ENCODE measurements at places on chromosomes 2 and 18.

DNA sequence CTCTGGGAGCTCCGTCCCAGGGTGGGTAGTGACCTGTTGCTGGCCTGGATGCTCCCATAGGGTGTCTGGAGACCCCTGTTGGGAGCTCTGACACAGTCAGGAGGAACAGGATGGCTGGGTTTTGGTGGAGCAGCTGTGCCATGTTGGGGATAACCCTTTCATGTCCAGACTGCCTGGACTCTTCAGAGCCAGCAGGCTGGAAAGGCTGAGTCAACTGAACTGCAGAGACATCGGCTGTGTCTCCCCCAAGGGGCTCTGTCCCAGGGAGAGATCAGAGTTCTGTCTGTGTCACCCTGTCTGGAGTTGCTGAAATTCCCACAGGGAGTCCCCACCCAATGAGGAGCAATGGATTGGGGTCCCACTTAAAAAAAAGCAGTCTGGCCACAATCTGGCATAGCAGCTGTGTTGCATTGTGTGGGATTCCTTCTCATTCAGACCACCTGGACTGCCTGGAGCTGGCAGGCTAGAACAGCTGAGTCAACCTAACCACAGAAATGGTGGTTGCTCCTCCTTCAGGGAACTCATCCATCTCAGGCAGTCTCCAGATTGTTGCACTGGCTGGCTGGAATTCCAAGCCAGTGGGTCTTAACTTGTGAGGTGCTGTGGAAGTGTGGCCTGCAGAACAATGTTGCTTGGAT, 37.2 kb downstream of the AGPS start:
- DNase-seq: no peak

DNA sequence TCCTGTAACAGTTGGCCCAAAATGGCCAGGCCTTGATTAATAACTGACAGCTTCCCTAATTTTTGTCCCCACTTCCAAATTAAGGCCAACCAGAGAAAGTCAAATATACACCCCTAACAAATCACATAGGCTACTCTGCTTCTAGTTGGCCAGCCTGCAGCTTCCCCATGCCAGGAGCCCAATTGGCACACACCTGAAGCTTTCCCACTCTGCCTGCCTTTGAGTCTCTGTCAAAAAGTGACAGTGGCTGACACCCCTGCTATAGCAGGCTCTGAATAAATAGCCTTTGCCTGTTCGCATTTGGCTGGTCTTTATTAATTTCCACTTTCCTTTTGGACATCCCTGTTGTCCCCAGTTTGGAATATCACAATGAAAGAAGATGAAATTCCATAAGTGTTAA, 256.6 kb upstream of the NCKAP5 start:
- DNase-seq: no peak

GRCh38 chr2:117963446-117963845, 50.4 kb downstream of the CCDC93 start:
- DNase-seq: no peak

DNA sequence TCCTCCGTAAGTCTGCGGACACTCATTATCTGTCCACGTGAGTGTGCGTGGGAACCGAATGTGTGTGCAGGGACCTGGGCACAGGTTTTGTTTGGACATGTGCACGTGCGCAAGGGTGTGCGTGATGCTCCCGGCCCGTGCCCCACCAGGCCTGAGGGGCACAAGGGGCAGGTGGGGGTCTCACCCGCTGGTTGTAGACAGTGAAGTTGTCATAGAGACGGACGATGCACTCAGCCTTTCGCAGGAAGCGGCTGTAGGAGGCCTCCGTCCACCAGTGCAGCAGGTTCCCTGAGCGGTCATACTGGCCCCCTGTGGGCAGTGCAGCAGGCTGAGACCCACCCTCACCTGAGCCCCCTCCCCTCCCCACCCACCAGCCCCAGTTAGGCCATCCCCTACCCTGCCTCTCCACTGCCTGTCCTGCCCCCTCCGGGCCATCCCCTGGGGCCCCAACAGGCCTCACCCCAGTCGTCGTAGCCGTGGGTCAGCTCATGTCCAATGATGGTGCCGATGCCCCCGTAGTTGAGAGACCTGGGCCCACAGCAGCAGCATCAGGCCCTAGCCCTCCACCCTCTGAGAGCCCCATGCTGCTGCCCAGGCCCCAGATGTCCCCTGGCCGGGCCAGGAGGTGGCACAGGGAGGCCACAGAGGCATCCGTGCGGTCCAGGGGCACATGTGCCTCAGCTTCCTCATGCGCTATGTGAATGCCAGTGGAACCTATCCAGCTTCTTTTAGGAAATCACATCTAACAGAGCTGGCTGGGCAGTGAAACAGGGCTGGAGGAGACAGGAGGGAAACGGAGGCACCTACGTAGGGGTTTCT, 6.1 kb downstream of the ECEL1 start:
- DNase-seq: no peak

GRCh38 chr18:55869556-55870501, 281.8 kb upstream of the TCF4 start:
- DNase-seq: no peak

GRCh38 chr2:213787869-213788268, 503.6 kb downstream of the SPAG16 start:
- no peak for DNase-seq

DNA sequence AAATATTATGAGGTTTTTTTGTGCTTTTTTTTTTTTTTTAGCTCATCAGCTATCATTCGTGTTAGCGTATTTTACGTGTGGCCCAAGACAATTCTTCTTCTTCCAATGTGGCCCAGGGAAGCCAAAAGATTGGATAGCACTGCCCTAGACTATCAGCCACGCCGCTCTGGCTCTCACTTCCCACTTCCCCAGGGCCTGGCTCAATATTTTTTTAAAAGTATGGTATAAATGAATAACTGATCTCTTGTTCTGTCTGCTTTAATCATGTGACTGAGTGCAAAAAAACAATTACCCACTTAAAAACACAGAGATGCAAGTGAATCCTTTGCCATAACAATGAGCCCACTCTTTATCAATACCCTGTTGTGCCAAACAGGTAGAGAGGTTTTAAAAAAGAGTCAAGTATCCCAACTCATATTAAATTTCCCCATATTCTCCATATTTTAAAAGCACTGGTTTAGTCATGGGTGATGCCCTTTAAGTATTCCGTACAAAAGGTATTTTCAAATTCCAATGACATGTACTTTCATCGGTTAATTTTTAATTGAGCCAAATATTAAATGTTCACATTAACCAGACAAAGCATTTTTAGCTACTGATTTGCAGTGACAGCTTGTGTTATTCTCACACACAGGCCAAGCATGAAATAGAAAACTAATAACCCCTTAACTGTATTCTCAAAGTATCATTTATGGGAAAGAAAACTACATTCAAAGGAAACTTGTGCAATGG, 12.6 kb downstream of the BCL2 start:
- DNase-seq: no peak

DNA sequence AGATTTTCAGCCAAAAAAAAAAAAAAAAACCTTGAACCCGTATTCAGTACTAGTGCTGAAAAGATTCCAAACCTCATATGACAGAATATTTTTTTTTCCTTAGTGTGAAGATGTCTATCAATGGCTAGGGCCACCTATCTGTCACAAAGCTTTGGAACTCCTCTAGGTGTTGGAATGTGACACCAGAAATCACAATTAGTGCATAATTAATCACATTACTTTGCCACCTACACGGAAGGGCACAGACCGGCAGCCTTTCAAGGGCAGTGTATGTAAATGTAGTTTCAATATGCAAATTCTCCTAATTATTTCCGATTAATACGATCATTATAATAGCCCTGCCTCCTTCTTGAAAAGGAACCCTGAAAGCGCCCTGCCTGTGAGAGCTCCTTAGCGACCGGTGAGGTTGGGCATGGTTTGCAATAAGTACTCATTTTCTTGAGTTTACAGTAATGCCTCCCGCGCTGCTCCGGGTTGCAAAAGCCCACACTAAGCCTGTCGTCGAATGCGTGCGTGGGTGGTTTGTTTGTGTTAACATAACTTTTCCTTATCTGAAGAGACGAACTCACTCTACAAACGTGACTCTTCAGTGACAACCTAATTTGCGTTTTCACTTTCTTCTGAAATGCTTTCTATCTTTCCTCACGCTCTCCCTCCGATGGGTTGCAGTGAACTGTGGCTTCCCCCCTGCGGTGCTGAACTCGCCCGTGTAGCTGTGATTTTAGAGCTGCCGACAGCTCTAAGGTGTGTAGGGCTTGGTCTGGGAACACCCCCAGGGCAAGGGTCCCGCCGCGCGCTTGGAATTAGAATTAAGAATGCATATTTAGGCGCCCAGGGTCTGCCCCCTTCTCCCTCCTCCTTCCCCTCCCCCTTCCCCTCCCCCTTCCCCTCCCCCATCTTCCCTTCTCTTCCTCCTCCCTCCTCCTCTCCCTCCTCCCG, 765 bp upstream of the ID2 start:
- DNase-seq: peak; percentile 94

DNA sequence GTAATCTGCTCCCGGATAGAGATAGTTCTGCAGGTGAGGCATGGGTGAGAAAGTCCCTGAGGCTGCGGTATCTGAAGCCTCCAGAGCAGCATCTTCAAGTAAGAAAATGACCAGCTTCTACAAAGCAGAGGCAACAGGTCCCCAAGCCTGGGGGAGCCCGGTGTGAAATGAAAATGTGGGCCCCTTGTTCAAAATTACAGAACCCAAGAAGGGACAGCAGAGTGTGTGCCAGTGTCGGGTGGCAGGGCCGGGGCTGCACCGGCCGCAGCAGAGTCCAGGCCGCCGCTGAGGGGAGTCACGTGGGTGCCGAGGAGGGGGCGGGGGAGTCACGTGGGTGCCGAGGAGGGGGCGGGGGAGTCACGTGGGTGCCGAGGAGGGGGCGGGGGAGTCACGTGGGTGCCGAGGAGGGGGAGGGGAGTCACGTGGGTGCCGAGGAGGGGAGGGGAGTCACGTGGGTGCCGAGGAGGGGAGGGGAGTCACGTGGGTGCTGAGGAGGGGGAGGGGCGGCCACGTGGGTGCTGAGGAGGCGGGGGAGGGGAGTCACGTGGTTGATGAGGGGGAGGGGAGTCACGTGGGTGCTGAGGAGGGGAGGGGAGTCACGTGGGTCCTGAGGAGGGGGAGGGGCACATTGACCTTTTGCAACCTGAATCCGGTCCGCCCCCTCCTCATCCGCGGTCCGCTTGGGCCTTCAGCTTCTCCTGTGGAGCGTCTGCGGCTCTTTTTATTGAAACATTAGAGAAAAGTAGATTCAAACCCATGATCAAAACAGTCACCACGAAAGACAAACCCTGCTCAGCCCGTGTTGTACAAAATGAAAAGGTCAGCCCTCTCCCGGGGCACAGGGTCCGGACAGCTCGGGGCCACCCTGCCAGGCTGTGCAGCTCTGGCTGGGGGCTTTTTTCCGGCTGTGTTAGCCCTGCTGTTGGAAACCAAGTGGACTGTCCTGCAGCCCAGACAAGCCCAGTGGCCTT, 10.4 kb downstream of the COLEC11 start:
- DNase-seq: peak; percentile 45

DNA sequence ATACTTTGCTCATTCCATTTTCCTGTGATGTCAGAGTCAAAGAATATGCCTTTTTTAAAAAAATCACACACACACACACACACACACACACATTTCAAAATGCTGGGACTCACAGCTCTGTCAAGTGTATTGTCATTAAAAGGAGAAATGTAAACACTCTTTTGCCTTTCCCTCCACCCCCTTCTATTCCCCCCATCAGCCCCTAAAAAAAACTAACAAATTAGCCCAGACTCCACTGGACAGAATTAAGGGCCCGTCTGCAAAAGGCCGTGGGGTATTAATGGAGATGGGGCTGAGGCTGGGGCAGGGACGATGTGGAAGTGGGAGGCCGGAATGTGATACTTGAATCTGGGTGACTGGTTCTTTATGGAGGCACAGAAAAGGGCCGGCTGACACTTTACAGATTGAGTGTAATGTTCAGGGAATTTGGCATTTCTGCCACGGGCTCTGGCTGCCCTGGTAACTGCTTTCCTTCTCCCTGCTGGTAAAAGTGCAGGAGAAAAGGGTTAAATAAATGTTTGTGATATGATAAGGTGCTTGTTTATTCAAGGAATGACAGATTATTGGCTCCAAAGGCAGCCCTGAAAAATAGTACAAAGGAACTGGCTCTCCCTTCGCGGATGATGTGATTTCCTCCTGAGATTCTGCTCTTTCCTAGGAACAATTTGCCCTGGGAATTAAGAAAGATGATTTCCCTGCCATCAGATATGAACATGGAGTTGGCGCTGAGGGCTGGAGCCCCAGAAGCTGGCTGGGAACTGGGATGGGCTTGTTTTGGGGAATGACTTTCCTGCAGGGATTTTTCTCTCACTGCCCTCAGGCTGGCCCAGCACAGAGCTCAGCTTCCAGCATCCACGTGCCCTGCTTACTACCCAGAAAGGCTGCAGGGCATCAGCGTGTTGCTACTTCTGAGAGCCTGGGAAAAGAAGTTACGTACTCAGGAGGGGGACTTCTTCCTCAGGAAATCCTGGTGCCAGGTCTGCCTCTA, 52.8 kb upstream of the CTAGE1 start:
- DNase-seq: no peak

GRCh38 chr2:240569998-240570530, 1.8 kb downstream of the RNPEPL1 start:
- no peak for DNase-seq

GRCh38 chr2:167406558-167406957, 518.3 kb downstream of the XIRP2 start:
- DNase-seq: no peak

GRCh38 chr2:128414351-128414750, 95.7 kb upstream of the HS6ST1 start:
- no peak for DNase-seq

DNA sequence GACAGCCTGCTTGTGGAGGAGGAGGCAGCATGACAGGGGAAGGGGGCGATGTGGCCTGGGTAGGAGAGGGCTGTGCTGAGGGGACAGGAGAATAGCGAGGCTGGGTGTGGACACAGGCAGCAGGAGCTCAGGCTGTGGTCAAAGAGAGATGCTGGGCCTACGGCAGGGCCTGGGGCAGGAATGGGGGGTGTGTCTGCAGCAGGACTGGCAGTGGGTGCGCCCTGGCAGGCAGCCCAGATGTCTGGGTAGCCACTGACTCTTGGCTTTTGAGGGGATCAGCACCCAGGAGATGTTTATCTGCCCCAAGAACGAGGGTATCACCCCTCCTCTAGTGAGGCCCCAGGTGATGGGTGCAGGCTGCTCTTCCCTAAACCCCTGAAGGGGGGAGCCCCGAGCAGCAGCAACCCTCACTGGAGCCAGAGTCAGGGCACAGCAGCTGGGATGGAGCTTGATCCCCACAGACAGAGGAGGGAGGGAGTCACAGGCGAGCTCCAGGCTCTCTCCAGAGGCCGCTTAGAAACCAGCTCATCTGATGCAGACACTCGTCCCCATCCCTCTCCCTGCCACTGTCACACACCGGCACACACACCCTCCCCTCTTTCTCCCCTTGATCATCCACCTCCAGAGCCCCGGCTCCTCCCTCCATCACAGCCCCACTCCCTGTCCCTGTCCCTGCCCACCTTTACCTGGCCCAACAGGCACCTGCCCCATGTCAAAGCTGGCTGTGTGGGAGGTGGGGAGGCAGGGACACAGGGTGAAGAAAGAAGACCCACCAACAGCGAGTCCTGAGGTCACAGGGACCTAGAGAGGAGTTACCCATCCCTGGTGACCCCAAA, 29.8 kb upstream of the TNS1 start:
- no peak for DNase-seq

GRCh38 chr2:127619203-127619590, 26.8 kb upstream of the GPR17 start:
- no peak for DNase-seq

Data from stimulated activated naive CD4-positive, alpha-beta T cell treated with Interleukin-2 at 50 U/mL for 16 hours (primary cell).